ENCODE measurements at places on chromosomes 12 and 14.

DNA sequence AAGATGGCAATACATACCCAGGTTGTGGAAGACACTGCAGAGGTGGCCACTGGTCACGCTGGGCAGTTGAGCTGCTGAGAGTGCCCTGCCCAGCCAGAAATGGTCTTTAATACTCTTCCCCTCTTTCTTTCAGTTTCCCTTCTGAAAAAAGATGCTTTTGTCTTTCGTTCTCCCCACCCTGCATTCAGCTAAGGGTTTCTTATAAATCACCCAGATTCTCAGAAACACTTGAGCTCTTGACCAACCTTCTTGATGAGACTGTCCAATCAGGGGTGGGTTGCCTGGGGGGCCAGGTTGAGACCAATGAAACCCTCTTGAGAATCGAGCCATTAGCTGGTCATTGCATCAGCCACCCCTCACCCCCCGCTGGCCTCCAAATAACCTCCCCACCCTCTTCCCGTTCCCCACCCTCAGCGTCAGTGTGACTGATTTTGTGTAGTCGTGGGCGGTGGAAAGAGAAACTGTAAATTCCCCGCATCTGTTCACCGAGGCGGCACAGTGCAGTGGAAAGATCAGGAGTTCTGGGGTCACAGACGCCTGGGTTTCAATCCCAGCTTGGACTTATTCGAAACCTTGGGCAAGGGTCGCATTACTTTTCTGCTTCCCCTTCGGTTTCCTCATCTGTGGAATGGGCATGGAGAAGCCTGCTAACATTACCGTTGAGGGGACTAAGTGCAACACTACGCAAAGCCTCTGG is 52.3 kb downstream of the SLC25A47 start:
- peaks cover 12% of the 10 kb centered on the region for H3K4me1 ChIP-seq
- H3K4me3 ChIP-seq = peak overlapping the region; percentile 72
- peaks cover 5% of the 10 kb centered on the region for H3K36me3 ChIP-seq
- peak overlapping the region; percentile 95 for H3K27ac ChIP-seq

DNA sequence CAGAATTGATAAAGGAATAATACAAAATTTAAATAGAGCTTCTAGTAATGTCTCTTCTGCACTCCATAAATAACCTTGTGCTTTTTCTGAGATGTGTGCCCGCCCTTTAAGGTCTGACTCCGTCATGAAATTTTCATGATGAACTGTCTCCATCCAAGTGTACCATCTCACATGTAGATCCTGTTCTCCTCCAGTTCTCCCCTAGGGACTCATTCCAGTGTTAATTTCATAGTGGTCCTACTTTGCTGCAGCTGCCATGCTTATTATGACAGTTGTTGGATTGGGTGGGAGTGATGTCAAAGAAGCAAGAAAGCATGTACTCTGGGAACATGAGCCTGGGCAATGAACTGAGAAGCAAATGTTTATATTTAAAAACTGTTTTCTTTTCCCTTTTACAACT is 442.5 kb upstream of the PDE3A start:
- H3K27me3 ChIP-seq = no peaks in the 10 kb centered on the region
- H3K4me3 ChIP-seq = no peak overlapping the region
- DNase-seq = no peak
- no peaks in the 10 kb centered on the region for H3K4me1 ChIP-seq
- no peaks in the 10 kb centered on the region for H3K36me3 ChIP-seq
- H3K27ac ChIP-seq = no peak overlapping the region

DNA sequence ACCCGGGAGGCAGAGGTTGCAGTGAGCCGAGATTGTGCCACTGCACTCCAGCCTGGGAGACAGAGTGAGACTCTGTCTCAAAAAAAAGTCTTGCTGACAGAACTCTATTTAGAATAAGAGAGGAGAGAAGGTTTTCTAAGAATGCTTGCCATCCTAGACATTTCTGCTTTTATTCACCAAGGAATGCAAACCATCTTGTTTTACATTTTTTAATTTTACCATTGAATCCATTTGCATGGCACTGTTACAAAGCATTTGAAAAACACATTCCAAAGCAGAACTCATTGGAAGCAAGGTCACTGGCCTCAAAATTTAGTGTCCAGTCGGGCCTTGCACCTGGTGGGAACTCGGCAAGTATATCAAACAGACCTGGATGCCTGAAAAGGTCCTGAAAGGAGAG is 44.2 kb upstream of the RASSF3 start:
- DNase-seq = no peak
- peaks cover 32% of the 10 kb centered on the region for H3K4me1 ChIP-seq
- no peak overlapping the region for H3K4me3 ChIP-seq
- no peaks in the 10 kb centered on the region for H3K27me3 ChIP-seq

GRCh38 chr14:94217116-94217515 is 43.0 kb downstream of the PPP4R4 start:
- no peak overlapping the region for H3K4me3 ChIP-seq
- no peak for DNase-seq
- H3K4me1 ChIP-seq = no peaks in the 10 kb centered on the region
- H3K27me3 ChIP-seq = no peaks in the 10 kb centered on the region
- no peak overlapping the region for H3K27ac ChIP-seq
- H3K36me3 ChIP-seq = no peaks in the 10 kb centered on the region

GRCh38 chr12:53983950-53984572 is 885 bp upstream of the HOXC10 start:
- peaks cover 76% of the 10 kb centered on the region for H3K27me3 ChIP-seq
- no peak for DNase-seq
- H3K27ac ChIP-seq = no peak overlapping the region
- peaks cover 20% of the 10 kb centered on the region for H3K4me1 ChIP-seq

DNA sequence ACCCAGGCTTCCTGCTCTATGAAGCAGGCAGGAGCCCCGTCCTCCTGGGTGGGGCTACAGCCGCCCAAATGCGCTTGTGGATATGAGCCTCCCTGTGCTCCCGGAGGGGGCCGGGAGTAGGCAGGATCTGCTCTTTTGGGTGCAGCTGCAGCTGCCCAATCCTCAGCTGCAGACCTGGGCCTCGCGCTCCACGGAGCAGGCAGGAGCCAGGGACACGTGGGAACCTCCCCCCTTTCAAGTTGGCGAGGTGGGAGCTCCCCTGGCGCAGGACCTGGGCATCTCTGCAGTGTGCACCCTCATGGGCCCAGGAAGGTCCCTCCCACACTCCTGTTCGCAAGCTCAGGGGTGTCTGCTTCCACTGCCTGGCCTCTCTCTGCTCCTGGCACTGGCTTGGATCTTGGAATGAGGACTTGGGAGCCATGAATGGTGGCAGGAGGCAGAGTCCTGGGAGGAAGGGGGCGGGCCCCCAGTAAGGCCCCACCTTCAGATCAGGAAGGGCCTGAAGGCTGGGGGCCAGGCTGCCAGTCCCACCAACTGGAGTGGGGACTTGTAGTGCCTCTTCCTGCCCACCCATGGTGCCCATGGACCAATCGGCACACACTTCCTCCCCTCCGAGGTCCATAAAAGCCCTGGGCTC is 61.3 kb downstream of the KLRG1 start:
- H3K4me1 ChIP-seq = no peaks in the 10 kb centered on the region
- DNase-seq = no peak
- H3K27ac ChIP-seq = no peak overlapping the region
- no peaks in the 10 kb centered on the region for H3K36me3 ChIP-seq
- H3K4me3 ChIP-seq = no peak overlapping the region
- peaks cover 5% of the 10 kb centered on the region for H3K27me3 ChIP-seq

DNA sequence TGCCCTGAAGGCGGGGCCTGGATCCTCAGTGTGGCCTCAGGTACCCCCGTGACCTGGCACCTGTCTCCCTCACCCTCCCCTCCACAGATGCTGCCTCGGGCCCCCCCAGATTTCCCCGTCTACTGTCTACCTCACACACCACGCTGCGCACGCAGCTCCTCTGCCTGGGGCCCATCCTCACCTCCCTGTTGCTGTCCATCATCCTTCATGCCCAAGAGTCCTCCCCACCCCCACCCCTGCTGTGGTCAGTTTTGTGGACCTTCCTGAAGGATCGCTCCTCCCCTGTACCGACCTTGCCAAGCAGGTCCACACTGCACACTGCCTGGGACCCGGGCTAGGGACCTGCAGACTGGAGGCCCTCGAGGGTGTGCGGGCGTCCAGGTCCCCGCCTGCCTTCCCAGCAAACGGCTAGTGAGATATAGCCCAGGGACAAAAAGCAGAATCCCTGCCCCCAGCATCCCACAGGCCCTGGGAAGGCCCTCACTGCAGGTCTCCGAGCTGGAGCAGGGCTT is 197.4 kb upstream of the DIO3 start:
- peaks cover 28% of the 10 kb centered on the region for H3K4me1 ChIP-seq
- no peaks in the 10 kb centered on the region for H3K27me3 ChIP-seq
- no peak for DNase-seq
- H3K27ac ChIP-seq = peak overlapping the region; percentile 91
- no peaks in the 10 kb centered on the region for H3K36me3 ChIP-seq

DNA sequence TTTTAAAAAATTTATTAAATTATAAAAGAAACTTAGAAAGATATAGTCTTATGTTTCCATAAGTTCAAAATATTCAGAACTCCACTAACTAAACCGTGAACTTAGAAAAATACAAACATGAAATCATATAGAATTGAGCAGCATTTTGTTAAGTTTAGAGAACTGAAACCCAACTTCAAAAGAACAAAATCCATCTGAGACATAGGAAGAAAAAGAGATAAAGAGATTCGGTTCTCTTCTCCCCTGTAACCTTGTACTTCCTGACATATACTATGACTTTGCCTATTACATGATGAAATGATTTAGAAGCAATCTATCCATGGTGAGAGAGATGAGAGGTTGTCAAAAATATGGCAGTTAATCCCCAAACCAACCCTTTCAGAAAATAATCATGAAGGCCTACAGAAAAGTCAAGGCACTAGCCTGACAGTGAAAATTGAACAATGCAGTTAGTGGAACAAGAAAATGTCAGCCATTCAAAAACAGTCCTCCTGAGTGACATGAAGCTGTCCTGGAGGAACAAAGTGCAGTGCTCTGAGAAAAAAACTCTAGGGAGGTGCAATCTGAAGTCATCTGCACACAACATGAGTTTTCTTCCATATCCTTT is 44.0 kb downstream of the C12orf50 start:
- no peaks in the 10 kb centered on the region for H3K4me1 ChIP-seq
- no peaks in the 10 kb centered on the region for H3K27me3 ChIP-seq
- no peak overlapping the region for H3K27ac ChIP-seq
- no peak for DNase-seq
- H3K36me3 ChIP-seq = no peaks in the 10 kb centered on the region

- DNase-seq = no peak
- no peaks in the 10 kb centered on the region for H3K36me3 ChIP-seq
- H3K4me3 ChIP-seq = no peak overlapping the region
- no peaks in the 10 kb centered on the region for H3K27me3 ChIP-seq
- no peaks in the 10 kb centered on the region for H3K4me1 ChIP-seq
These were observed 229.2 kb downstream of the NRXN3 start for GRCh38 chr14:78399316-78399889.

DNA sequence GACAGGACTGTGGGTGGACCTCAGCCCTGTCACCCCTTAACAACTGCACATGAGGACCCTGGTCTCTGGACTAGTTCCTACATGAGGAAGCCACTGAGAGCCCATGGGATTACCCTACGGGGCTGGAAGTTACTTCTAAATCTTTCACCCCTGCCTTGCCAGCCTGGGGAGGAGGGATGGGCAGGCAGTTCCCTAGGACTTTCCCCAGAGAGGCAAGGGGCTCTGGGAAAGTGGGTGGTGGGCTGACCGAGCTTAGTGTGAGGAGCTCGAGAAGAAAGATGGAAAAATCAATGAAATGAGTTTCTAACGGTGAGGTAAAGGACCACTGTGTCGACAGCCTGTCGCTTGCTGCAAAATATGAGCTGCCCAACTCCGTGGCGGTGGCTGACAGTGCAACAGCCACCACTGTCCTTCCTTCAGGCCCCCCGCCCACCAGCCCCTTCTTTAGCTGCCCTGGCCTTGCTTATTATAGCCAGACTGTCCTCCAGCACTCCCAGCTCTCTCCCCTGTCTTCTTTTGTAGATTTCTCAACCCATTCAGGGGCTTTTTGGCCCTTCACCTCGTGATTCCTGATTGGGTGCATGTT is 5.0 kb downstream of the ZFHX2 start:
- no peaks in the 10 kb centered on the region for H3K36me3 ChIP-seq
- H3K4me1 ChIP-seq = peaks cover 13% of the 10 kb centered on the region
- no peak for DNase-seq

DNA sequence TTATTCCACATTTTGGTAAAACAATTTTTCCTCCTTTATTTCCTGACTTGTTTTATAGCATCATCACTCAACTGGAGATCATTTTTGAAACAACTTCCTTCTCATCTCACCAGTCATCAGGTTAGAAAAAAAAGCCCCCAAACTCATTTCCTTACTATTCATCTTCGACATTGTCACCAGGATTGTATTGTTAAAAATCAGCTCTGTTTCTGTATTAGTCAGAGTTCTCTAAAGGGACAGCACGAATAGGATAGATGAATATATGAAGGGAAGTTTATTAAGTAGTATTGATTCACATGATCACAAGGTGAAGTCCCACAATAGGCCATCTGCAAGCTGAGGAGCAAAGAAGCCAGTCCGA is 392.6 kb downstream of the FUT8 start:
- DNase-seq = no peak
- no peak overlapping the region for H3K27ac ChIP-seq
- no peak overlapping the region for H3K4me3 ChIP-seq
- H3K4me1 ChIP-seq = no peaks in the 10 kb centered on the region

GRCh38 chr12:63967358-63968145 is 123.1 kb downstream of the SRGAP1 start:
- H3K4me1 ChIP-seq = no peaks in the 10 kb centered on the region
- no peak overlapping the region for H3K27ac ChIP-seq
- H3K27me3 ChIP-seq = no peaks in the 10 kb centered on the region
- no peaks in the 10 kb centered on the region for H3K36me3 ChIP-seq

GRCh38 chr12:56994231-56994746 is 12.1 kb downstream of the ZBTB39 start:
- no peak overlapping the region for H3K27ac ChIP-seq
- DNase-seq = no peak
- H3K27me3 ChIP-seq = no peaks in the 10 kb centered on the region
- no peak overlapping the region for H3K4me3 ChIP-seq
- no peaks in the 10 kb centered on the region for H3K36me3 ChIP-seq
- peaks cover 18% of the 10 kb centered on the region for H3K4me1 ChIP-seq

DNA sequence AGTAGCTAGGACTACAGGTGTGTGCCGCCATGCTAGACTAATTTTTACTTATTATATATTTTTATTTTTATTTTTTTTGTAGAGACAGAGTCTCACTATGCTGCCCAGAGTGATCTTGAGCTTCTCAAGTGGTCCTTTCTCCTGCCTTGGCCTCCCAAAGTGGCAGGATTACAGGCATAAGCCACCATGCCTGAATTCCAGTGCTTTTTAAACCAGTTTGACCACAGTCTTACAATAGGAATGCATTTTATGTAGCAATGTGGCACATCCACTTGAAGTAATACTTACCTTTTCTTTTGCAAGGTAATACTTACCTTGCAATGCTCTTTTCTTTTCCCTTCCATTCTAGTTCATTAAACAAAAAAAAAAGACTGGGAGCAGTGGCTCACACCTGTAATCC is 38.0 kb upstream of the CPM start:
- no peak overlapping the region for H3K4me3 ChIP-seq
- H3K36me3 ChIP-seq = no peaks in the 10 kb centered on the region
- no peaks in the 10 kb centered on the region for H3K27me3 ChIP-seq
- H3K27ac ChIP-seq = peak overlapping the region; percentile 24

All from esophagus squamous epithelium (tissue), 5 donors.